Retinal pigment epithelial cell (primary cell): ENCODE measurements at places on chromosomes 4 and X.
A peak's percentile ranks its signal among the peaks of the same experiment; 100 is the strongest.

DNA sequence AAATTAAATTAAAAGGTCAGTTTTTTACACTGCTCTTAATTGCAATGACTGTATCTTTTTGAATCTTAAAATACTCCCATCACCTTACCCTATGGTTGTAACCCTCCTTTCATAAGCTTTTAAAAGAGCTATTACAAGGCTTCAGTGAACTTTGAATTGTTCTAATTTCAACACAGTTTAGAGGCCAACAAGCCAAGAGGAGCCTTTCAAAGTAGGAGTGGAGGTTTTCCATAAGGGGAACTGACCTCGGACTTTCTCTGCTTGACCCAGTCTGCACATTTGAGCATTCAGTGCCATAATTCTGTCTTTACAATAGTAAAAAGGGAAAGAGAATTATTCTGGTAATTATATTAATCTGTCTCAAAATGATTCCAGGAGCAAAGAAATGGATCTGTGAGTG lies 98.9 kb downstream of the PARM1 start:
- DNase-seq, result no peak

DNA sequence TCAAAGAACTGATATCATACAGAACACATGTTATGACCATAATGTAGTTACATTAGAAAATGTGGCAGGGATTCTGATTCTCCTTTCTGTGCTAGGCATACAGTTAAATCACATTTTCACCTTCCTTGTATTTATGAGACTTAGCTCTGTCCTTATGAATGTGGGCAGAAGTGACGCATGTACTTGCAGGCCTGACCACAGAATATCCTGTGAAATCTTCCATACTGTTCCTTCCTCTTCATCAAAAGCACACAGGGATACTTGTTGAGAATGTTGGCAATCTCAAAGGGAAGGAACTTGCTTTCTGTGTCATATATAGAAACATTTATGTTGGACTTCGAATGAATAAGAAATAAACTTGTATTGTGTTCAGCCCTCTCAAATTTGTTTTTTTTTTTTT lies 17.2 kb upstream of the MYOZ2 start:
- DNase-seq, result no peak

DNA sequence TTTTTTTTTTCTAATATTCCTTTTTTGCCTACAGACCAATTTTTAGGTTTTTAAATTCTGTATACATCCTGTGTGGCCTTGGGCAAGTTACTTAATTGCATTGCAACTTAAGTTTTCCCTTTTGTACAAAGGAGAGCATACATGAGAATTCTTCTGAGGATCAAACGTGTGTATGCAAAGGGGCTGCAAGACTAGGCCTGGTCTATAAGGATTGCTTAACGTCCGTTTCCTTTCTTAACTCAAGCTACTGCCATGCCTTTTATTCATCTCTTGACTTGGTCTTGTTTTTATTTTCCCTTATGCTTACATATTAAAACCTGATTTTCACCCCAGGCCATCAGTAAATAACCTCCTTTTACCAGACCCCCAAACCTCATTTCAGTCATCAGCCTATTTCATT lies 13.6 kb downstream of the RBPJ start:
- DNase-seq, result no peak

DNA sequence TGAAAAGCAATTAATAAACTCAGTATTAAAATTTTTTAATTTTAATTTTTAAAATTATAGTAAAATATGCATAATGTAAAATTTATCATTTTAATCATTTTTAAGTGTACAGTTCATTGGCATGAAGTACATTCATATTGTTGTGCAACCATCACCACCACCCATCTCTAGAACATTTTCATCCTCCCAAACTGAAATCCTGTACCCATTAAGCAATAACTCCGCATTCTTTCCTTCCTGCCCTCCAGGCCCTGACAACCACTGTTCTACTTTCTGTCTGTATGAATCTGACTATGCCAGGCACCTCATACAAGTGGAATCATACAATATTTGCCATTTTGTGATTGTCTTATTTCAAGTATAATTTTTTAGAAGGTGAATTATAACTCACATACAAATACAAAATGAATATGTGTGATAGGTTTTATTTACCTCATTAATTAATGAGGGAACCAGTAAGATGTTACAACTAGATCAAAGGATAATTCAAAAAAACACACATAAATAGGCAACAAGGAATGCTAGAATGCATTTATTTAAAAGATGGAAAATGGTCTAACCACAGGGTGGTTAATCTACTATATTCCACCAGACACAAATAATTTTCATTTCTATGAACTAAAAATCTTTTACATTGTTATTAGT lies 13.1 kb upstream of the AFF1 start:
- no peak for DNase-seq

DNA sequence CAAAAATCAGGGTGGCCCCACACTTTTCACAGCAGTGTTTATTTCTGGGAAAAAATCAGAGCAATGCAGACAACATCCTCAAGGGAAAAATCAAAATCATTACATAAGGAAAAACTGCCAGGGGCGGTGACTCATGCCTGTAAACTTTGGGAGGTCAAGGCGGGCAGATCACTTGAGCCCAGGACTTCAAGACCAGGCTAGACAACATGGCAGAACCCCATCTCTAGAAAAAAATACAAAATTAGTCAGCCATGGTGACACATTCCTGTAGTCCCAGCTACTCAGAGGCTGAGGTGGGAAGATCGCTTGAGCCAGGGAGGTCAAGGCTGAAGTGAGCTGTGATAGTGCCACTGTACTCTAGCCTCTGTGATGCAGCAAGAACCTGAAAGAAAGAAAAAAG lies 102.8 kb downstream of the NAF1 start:
- peak; percentile 49 for DNase-seq

- peak; percentile 8 for DNase-seq
Measured at GRCh38 chr4:34676400-34676799, 1567.9 kb downstream of the ARAP2 start.

DNA sequence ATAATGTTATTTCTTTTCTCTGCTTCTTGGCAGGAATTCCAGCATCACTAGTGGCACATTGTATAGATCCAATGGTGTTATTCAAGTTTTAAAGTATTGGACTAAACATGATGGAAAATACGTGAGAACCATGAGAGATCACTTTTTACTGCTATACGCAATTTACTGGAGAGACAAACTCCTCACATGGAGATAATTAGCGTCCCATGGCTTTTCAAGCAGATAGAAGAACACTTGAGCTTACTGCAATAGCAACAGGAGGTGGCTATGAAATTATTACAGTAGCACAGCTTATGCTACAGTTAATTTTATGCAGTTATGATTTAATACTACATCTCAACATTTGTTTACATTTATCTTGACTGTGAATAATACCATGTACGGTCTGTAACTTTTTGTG lies 11.9 kb upstream of the TMEM185A start:
- DNase-seq, result no peak

GRCh38 chr4:141215030-141215429 lies 5.7 kb upstream of the ZNF330 start:
- DNase-seq, result no peak

- no peak for DNase-seq
Measured at GRCh38 chr4:31548823-31549222, 828.7 kb downstream of the PCDH7 start.

- DNase-seq, result no peak
Measured at GRCh38 chr4:141180991-141181761, 39.5 kb upstream of the ZNF330 start.

DNA sequence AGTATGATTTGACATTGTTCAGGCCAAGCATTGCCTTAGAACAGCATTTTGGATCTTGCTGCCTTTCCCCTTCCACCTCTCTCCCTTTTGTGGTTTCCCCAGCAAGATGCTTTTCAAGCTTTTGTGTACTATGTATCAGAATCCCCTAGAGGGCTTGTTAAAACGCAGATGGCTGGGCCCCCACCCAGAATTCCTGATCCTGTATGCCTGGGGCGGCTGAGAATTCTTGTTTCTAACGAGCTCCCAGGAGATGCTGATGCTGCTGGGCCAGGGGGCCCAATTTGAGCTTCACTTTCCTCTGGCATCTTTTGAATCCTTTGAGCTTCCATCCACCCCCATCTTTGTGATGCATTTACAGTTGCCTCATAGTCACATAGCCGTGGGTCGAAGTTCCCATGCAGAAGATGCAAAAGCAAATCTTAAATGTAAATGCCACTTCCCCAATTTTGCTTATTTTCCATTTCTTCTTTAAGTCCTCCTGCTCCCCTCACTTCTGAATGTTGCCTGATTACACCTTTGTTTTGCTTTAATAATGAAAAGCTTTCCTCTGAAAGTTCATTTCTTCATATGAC lies 18.5 kb downstream of the HCCS start:
- DNase-seq, result no peak

DNA sequence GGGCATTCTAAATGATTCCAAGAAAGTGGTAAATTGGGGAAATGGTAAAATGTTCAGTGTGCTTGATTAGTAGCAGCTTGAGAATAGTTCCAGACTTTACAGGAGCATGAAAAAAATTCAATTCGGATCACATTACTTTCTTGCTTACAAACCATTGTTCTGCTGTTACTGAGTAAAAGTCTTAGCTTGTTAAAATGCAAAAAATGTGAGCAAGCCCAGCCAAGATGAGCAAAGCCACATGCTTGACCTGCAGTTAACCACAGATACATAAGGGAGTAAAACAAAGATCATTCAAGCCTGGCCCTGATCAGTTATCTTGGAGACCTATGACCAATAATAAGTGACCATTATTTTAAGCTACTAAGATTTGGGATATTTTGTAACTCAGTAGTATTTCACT lies 562.9 kb upstream of the MAGEB2 start:
- no peak for DNase-seq

- peak; percentile 15 for DNase-seq
Measured at GRCh38 chrX:102659790-102660757, 8.8 kb downstream of the GPRASP1 start.

DNA sequence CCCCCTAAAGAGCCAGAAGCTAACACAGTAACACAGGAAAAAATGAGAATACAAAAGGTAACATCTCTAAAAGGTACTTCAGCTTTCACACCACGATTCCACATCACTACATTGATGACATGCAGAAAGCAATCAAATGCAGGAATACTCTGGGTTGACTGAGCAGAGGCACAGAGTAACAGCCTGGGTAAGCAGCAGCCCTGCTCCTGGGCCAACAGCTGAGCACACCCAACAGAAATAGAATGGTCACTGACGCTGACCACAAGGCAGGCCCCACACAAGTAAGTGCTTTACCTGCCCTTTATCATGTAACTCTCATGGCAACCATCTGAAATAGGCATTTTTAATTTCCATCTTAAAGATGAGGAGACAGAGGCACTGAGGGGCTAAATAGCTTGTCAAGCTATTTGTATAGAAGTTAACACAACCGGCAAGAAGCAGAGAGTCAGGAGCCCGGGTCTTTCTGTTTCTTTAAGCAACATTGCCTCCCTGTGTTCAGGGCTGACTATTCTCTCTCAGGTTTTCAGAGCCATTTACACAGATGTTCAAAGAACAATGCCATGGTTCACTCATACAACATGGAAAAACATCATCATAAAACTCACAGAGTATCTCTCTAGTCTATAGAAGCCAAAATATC lies 168.9 kb downstream of the ZNF674 start:
- peak; percentile 6 for DNase-seq

DNA sequence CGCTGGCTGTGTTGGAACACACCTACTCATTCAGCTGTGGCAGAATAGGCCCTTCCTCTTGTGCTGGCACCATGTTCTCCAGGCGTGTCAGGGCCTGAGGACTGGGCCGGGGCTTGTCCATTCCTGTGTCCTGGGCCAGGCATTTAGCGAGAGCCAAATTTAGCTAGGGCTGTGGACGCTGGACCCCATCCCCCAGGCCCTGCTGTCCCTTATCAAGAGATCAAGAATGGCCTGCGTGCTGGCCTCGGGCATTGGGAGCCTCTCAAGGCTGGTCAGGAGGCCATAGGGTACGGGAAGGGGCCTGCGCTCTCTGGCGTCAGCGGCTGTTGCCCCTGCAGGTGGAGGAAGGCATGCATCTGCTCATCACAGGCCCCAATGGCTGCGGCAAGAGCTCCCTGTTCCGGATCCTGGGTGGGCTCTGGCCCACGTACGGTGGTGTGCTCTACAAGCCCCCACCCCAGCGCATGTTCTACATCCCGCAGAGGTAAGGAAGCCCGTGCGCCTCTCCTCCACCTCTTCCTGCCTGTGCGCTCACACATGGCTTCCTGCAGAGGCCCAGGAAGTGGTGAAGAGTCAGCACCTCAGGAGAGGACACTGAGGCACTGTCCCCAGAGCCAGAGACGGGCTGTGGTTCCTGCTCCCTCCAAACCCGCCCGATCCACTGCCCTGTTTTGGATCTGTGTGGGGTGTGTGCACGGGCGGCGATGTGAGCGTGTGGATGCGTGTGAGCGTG lies 15.3 kb downstream of the ABCD1 start:
- no peak for DNase-seq

DNA sequence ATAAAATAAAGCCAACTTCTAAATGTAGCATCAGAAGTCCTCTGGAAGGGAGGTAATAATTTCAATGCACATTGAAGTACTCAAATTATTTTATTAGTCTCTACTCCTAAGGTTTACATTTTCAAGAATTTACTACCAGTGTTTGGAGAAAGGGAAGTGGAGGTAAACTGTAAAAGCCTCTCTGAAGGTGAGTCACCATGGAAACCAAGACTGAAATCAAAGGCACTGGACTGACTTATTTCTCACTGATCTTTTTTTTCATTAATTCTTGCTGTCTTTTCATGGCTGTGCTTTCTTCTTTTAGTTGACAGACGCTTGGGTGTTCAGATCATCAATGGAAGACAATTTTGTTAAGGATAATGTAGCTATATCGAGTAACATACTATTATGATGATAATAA lies 9.7 kb downstream of the SLC39A8 start:
- no peak for DNase-seq

DNA sequence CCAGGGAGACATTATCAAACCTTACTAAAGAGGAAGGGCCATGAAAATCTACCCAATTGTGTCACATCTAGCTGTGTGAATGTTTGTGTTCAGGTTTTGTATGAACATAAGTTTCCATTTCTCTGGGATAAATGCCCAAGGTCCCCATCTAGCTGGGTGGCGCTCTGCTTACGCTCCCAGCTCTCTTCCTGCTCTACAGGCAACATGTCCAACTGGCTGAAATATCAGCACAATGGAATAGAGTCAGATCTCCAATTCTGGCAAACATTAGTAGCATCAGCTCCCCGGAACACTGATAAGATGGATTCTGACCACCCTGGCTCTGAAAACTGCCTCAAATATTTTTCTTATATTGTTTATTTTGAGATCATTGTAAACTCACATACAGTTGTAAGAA lies 74.8 kb downstream of the IRF2 start:
- no peak for DNase-seq

- no peak for DNase-seq
Measured at GRCh38 chr4:176925962-176926361, 133.2 kb upstream of the VEGFC start.

DNA sequence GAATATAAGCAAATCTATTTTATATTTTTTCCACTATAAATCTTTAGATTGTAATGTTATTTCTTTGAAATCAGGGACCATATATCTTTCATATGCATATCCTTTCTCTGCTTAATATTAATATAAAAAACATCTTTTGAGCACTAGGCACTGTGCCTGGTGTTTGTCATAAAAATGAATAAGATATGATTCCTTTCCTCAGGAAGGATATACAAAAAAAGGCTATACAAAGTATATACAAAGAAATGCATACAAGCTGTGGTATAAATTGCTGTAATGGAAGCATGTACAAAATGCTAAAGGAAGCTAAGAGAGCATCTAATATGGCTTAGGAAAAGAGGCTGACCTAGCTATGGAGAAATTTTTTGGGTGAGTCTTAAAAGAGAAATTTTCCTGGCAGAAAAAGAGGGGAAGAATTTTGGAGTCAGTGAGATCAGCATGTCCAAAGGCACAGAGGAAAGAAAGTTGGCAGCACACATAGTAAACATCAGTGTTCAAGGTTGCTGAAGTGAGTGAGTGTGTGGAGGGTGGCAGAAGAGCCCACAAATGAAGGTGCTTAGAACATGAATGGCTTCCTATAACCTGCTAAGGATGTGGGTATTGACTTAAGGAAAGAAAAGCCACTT lies 500.0 kb downstream of the SPRY1 start:
- DNase-seq, result no peak
